NB4 (cell line): ENCODE measurements at places on chromosomes 12 and 14.

DNA sequence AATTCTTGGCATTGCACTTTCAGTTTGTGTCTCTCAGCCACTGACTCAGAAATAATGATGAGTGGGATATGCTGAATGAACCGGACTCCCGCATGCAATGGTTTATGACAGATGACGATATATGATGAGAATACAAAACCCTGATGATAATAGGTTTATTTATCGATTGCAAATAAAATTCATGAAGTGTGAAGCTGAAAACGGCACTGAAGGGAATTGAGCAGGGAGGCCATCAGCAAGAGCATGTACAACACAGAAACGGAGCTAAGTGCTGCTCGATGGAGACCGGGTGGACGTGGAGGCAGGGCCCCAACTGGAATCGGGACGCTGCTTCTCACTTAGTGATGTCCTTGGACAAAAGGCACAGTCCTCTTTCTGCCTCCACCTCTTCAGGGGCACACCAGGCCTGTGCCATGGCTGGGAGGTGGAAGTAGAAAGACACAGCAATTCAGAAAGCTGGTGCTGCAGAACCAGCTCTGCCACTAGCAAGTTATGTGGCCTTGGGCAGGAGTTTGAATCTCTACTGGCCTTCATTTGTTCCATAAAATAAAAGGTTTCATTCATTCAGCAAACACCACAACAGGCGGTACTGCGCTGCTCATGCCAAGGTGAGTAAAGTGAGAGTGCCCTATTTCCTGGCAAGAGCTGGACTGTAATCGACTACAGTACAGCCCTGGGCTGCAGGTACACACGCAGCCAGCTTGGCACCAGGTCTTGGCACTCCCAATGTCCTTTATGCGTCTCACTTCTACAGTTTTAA is 117.0 kb downstream of the EGLN3 start:
- no peak for DNase-seq

GRCh38 chr12:95470300-95470699 is 3.7 kb upstream of the METAP2 start:
- DNase-seq, result no peak

DNA sequence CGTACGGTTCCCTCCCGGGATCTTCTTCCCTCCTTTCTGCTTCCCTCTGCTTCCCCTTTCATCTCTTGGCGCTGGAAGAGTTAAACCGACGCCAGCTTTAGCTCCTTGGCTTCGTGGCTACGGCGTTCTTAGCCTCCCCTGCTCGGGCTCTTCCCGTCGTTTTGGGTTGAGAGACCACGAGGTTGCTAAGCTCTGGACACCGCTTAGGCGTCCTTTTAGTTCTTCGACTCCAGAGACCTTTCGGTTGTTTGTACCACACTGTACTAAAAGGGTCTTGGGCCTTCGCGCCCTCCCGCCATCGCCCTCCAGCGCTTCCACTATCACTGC is 545 bp downstream of the CPSF2 start:
- peak; percentile 59 for DNase-seq

- DNase-seq, result no peak
Observed at GRCh38 chr12:51779876-51780275, 68.6 kb downstream of the FIGNL2 start.

GRCh38 chr12:89414322-89414721 is 62.0 kb upstream of the DUSP6 start:
- DNase-seq, result no peak

- no peak for DNase-seq
Observed at GRCh38 chr14:22926316-22926715, 2.9 kb downstream of the PRMT5 start.

- no peak for DNase-seq
Observed at GRCh38 chr12:61188801-61189595, 1071.2 kb upstream of the USP15 start.

GRCh38 chr14:21846227-21846885 is 172.7 kb upstream of the OR4E1 start:
- DNase-seq, result peak; percentile 28

GRCh38 chr14:74705613-74706500 is 7.0 kb downstream of the AREL1 start:
- DNase-seq, result no peak

- DNase-seq, result no peak
Observed at GRCh38 chr14:93040443-93040842, 75.3 kb downstream of the ITPK1 start.

GRCh38 chr14:105195522-105196264 is 14.6 kb upstream of the NUDT14 start:
- DNase-seq, result peak; percentile 57

DNA sequence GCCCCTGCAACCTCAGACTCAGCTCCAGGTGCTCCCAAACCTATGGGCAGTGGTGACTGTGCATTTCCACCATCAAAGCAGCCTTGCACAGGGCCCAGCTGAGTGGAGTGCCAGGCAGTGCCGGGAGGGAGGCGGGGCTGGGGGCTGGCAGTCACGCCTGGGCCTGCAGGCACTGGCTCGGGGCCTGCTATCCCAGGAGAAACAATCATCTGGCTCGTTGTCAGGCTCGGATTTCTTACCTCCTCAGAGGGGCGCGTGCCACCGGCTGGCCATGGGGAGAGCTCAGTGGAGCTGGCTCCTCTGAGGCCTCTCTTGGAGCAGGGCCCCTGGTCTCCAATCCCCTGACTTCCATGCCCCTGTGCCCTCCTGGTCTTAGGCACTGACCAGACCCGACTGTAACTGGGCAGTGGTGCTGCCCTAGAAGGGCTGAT is 20.2 kb upstream of the PPP1R13B start:
- DNase-seq, result no peak
